ENCODE measurements at places on chromosomes 5 and 9.
A peak's percentile ranks its signal among the peaks of the same experiment; 100 is the strongest.

GRCh38 chr5:57825031-57825686 lies 342.5 kb upstream of the ACTBL2 start:
- DNase-seq, result peak; percentile 96

- no peak for DNase-seq
These were observed 14.9 kb downstream of the BRD3OS start for GRCh38 chr9:134040176-134040565.

- DNase-seq, result peak; percentile 82
These were observed 84.7 kb upstream of the TNFSF8 start for GRCh38 chr9:115015018-115015635.

DNA sequence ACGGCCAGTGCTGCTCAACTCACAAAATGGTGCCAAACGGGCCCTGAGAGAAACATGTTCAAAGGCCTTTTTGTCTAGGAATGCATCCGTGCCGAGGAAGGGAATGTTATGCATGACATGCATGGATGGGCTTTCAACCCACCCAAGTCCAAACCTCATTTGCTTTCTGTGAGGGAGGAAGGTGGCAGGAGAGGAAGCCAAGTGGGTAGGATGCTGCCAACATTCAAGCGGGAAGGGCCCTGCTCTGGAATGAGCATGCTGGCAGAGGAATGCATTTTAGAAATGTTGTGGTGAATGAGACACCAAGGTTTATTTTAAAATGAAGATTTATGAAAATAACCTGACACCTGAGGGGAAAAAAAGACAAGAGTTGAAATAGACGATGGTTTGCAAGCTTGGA lies 479.1 kb downstream of the CCDC171 start:
- peak; percentile 43 for DNase-seq

GRCh38 chr5:134584662-134585061 lies 48.0 kb downstream of the SAR1B start:
- no peak for DNase-seq

Data from ELR (cell line).